Cardiac muscle cell (in vitro differentiated cells and primary cell): ENCODE measurements at places on chromosomes 1 and 21. TPM values are rescaled to one million over a fixed set of nuclear protein-coding genes. Genes with fewer than 3 reads are reported as not detected.
A peak's percentile ranks its signal among the peaks of the same experiment; 100 is the strongest.

DNA sequence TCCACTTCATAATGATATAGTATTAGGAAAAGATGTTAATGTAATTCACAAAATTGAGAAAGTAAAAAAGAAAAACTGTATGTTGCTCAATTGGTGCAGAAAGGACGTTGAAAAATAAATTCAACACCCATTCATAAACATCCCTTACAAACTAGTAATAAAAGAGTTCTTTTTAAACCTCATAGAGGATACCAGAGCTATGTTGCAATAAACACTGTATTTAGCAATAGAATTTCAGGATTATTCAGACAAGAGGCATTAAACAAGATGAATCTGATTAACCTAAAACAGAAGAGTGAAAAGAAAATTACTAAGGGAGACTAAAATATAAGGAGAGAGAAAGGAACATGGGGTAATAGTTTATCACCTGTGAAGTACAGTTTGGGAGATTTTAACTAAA lies 154.8 kb downstream of the NTPCR start:
- H3K4me3 ChIP-seq = no peak overlapping the region
- no peak overlapping the region for H3K27ac ChIP-seq
- no peaks in the 10 kb centered on the region for H3K4me1 ChIP-seq
- no peaks in the 10 kb centered on the region for H3K27me3 ChIP-seq
- H3K36me3 ChIP-seq = no peaks in the 10 kb centered on the region
- DNase-seq = peak; percentile 75

DNA sequence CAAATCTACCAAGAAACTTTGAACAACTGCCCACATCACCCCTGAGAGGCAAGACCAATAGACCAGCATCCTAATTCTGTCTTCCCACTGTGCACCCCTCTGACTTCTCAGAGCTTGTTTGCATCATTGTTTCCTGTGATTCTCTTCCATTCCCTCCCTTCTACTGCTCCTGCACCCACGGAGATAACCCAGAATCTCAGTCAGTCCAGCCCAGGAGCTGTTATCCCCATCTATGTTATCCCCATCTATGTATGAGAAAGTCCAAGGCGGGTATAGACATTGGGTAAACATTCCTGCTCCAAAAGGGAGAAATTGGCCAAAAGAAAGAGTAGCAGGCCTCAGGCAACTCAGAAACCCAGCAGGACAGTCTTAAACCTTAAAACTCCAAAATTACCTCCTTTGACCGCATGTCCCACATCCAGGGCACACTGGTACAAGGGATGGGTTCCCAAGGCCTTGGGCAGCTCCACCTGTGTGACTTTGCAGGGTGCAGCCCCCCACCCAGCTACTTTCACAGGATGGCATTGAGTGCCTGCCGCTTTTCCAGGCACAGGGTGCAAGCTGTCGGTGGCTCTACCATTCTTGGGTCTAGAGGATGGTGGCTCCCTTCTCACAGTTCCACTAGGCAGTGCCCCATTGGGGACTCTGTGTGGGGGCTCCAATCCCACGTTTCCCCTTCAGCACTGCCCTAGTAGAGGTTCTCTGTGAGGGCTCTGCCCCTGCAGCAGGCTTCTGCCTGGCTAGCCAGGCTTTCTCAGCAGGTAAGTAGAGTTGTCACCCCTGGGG lies 414.8 kb downstream of the NPHP4 start:
- no peak overlapping the region for H3K4me3 ChIP-seq
- no peaks in the 10 kb centered on the region for H3K4me1 ChIP-seq
- no peak overlapping the region for H3K27ac ChIP-seq

DNA sequence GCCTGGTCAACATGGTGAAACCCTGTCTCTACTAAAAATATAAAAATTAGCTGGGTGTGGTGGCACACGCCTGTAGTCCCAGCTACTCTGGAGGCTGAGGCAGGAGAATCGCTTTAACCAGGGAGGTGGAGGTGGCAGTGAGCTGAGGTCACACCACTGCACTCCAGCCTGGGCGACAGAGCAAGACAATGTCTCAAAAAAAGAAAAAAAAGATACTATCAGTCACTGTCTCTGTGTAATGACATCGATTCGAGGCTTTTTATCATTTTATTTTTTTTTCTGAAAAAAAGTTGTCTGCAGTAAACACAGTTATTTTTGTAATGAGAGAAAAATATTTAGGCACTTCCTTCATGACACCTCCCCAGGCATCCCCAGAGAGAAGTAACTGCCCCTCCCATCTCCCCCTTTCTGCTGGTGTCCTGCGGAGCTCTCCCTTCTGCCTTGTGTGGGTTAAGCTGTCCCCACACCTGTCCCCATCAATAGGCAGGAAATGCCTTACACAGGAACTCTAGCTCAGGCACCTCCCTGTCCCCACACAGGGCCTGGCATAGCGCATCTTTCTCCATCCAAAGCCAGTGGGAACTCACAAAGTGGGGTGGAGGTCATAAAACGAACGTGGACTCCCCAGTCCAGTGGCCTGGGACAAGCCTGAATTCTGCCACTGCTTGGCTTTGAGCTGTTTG lies 132.0 kb downstream of the SYF2 start:
- no peaks in the 10 kb centered on the region for H3K4me1 ChIP-seq
- no peak for DNase-seq
- H3K27me3 ChIP-seq = no peaks in the 10 kb centered on the region
- H3K4me3 ChIP-seq = no peak overlapping the region
- H3K36me3 ChIP-seq = no peaks in the 10 kb centered on the region

- H3K4me1 ChIP-seq = peaks cover 14% of the 10 kb centered on the region
- no peak overlapping the region for H3K27ac ChIP-seq
- H3K36me3 ChIP-seq = no peaks in the 10 kb centered on the region
- no peak for DNase-seq
- no peak overlapping the region for H3K4me3 ChIP-seq
These were observed 84.1 kb downstream of the EVA1C start for GRCh38 chr21:32496568-32496967.

- no peak for DNase-seq
- no peaks in the 10 kb centered on the region for H3K36me3 ChIP-seq
- no peak overlapping the region for H3K4me3 ChIP-seq
- no peaks in the 10 kb centered on the region for H3K4me1 ChIP-seq
- H3K27ac ChIP-seq = no peak overlapping the region
- peaks cover 53% of the 10 kb centered on the region for H3K27me3 ChIP-seq
These were observed 4.1 kb downstream of the RBP7 start for GRCh38 chr1:10001016-10001665.

Gene CSMD2
- 0.04 and 0.24 TPM in 2 replicates for total RNA-seq

Gene DMRTA2
- 0.04 and 0.12 TPM in 2 replicates for total RNA-seq

Gene GPR89A
- 13.3 and 13.6 TPM in 2 replicates for total RNA-seq

Gene TEDDM1
- not detected in 2 replicates for total RNA-seq
